ENCODE measurements at places on chromosomes 7 and 10. TPM values are rescaled to one million over a fixed set of nuclear protein-coding genes. Genes with fewer than 3 reads are reported as not detected.
A peak's percentile ranks its signal among the peaks of the same experiment; 100 is the strongest.

- DNase-seq: peak; percentile 11
Observed at GRCh38 chr10:125868372-125868975, 12.6 kb downstream of the DHX32 start.

DNA sequence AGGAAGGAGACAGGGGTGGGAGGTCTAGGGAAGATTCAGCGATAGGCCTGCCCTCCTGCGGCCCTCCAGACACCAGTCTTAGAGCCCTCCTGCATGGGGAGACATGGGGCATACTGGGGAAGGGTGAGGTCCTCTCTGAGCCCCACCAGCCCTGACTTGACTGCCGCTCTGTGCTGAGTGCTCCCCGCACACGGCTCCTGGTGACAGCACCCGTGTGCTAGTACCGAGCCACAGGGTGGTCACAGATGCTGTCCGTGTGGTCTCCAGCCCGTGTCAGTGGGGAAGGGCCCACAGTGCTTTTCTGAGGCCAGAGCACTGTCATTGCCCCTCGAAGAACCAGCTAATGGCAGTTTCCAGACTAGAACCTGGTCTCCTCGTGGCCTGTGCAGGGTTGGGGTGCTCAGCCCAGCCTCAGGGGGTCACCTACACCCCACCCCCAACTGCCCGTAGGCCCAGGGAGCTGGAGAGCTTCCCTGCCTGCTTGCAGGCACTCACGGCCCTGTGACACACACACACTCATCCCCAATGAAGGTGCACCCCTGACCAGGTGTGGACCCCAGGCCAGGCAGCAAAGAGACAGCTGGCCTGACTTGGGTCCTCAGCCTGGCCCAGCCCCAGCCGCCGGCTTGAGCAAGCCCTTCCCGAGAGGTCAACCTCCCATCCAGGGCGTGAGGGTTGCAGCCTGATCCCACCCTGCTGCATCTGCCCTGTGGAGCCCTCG lies 86.0 kb upstream of the RET start:
- no peak for DNase-seq

DNA sequence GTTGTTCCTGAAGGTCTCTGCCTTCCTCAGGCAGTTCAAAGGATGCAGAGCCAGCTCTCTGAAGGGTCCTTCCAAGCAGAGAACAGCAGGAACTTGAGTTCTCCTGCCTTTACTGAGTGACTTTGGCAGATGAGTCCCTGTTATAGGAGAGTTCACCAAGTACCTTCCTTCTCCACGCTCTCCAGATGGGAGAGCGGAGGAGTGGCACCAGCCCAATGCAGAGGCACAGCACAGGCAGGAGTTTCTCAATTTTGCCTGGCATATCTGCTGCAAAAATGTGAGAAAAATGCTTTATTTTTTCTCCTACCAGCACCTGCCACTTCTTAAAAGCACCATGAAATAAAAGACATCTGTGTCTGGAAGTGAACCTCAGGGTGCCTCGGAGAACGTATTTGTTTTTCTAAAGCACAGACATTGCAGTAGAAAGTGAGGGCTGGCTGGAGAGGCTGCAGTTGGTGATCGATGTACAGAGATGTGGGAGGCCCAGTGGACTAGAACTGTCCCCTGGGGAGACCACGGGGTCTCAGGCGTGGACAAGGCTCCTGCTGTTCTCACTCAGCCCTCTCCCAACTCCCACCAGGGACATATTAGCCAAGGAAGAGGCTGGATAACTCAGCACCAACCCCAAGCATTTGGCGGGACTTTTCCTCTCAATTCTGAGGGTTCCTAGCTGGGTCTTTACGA lies 174.5 kb downstream of the WDR37 start:
- DNase-seq: no peak

DNA sequence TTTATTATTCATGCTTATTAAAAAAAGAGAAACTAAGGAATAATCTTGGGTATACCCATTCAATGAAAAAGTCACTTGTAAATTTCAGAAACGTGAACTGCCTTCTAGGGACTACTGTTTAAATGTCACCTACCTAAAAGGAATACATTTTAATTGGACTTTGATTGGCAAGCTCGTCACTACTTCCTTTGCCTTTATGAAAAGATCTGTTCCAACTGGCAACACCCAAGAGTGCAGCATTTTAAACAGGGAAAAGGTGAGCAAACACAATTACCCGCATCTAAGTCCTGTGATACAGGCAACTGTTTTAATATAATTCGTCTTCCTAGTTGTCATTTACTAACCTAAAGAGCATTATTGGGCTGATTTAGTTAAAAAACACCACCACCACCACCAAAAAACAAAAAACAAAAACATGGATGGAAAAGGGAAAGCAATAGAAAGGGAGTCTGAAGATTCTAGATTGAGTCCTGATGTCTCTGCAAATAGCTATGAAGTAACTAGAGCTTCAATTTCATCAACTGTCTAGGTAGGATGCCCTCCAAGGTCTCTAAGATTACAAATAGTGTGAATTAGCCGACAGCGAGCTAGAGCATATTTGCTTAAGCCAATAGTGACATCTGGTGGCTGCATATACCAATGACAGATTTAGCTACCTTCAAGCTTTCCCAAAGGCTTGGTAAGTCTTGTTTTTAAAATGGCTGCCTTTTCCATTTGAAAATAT lies 33.8 kb upstream of the ICA1 start:
- peak; percentile 14 for DNase-seq

DNA sequence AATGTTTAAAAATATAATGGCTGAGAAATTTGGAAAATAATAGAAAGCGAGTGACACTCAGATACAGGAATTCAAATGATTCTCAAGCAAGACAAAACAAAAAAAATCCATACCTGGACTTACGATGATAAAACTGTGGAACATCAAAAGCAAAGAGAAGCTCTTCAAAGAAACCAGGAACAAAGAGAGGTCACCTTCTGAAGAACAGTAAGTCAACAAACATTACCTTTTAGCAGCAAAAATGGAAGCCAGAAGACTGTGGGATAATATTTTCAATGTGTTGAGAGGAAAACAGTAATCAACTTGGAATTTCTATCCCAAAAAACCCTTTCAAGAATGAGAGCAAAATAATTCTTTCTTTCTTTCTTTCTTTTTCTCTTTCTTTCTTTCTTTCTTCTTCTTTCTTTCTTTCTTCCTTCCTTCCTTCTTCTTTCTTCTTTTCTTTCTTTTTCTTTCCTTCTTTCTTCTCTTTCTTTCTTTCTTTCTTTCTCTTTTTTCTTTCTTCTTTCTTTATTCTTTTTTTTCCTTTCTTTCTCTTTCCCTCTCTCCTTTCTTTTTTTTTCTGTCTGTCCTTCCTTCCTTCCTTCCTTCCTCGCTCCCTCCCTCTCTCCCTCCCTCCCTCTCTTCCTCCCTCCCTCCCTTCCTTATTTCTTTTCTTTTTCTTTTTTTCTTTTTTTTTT lies 1.8 kb upstream of the CPA5 start:
- DNase-seq: no peak

Gene NKX2-3
- 3.3 TPM for total RNA-seq

DNA sequence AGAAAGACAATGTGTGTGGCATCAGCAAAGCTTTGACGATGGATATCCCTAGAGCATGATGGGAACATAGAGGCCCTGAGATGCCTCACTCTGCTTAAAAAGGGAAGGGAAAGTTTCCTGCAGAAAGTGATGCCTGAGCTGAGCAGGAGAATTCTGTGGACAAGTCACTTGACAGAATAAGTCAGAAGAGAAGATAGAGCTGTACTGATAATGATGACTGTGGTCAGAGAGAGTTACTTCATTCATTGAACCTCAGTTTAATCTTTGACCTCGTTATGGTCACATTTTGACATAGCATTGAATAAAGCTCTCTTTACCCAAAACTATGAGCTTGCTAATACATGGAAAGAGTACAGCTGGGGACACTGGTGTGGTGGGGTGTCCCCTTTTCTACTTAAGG lies 7.6 kb downstream of the CUBN start:
- no peak for DNase-seq

- DNase-seq: no peak
Observed at GRCh38 chr7:39360038-39360437, 206.2 kb upstream of the YAE1 start.

GRCh38 chr7:57772126-57772924 lies 322.3 kb downstream of the ZNF716 start:
- no peak for DNase-seq

DNA sequence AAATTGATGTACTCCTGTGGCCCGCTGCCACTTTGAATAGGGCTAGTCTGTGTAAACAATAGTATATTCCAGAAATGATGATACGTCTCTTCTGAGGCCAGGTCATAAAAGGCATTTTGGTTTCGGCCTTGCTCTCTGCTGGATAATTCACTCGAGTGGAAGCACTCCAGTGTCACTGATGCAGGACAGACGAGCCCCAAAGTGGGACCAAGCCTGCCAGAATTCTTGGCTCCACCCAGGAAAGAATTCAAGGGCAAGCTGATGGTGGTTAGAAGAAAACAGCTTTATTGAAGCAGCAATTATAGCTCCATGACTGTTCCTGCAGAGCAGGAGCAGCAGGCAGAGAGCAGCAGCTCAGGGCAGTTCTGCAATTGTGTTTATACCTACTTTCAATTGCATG lies 717.6 kb downstream of the GRM8 start:
- peak; percentile 92 for DNase-seq

GRCh38 chr10:98131619-98132018 lies 2.8 kb upstream of the R3HCC1L start:
- DNase-seq: no peak

GRCh38 chr10:13930120-13930519 lies 343.4 kb downstream of the PRPF18 start:
- no peak for DNase-seq

GRCh38 chr10:110425684-110426293 lies 71.9 kb upstream of the DUSP5 start:
- DNase-seq: no peak

DNA sequence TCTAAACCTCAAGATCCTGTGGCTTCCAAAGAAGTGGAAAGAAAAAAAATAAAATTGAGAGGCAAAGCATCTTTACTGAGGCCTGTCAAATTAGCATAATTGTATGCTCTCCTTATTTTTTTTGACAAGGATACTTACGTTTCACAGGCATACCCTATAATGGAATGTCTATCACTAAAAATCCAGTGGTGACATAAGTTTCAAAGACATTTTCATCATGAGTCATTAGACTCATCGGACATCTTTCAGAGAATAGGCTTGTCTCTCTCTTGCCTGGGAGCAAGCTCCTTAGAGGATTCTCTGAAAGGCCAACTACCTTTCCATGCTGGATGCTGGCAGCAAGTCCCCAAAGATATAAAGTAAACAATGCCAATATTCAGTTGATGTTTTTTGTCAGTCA lies 380.7 kb upstream of the STEAP1 start:
- no peak for DNase-seq

DNA sequence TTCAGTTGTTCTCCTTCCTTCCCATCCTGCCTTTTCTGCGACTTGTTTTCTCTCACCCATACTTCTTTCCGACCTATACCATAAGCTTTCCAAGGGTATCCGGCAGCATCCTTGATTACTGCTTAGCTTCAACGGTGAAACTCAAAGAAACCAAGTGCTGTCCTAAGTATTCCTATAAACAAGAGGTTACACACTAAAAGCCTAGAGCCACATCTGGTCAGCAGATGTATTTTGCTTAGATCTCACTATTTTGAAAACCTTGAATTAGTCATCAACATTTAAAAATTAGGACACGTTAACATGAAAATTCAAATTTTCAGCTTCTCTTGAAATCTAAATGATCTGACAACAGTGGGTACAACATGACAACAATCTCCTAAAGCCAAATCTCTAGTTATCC lies 20.0 kb downstream of the ARHGAP21 start:
- no peak for DNase-seq

Gene LRGUK
- 3.7 TPM for total RNA-seq

GRCh38 chr10:122421742-122422141 lies 32.7 kb upstream of the ARMS2 start:
- DNase-seq: no peak

- no peak for DNase-seq
Observed at GRCh38 chr10:30158325-30158960, 99.1 kb upstream of the JCAD start.

GRCh38 chr7:65342723-65343629 lies 30.7 kb upstream of the ZNF92 start:
- no peak for DNase-seq

Gene NOS3
- 5.2 TPM for total RNA-seq

Gene HTR5A
- not detected for total RNA-seq

GRCh38 chr10:97047788-97048187 lies 138.0 kb downstream of the SLIT1 start:
- no peak for DNase-seq

GRCh38 chr10:35887685-35888084 lies 245.6 kb upstream of the FZD8 start:
- DNase-seq: no peak

Gene JMJD1C
- 143 TPM for total RNA-seq

Gene IFIT2
- total RNA-seq: 4.3 TPM

DNA sequence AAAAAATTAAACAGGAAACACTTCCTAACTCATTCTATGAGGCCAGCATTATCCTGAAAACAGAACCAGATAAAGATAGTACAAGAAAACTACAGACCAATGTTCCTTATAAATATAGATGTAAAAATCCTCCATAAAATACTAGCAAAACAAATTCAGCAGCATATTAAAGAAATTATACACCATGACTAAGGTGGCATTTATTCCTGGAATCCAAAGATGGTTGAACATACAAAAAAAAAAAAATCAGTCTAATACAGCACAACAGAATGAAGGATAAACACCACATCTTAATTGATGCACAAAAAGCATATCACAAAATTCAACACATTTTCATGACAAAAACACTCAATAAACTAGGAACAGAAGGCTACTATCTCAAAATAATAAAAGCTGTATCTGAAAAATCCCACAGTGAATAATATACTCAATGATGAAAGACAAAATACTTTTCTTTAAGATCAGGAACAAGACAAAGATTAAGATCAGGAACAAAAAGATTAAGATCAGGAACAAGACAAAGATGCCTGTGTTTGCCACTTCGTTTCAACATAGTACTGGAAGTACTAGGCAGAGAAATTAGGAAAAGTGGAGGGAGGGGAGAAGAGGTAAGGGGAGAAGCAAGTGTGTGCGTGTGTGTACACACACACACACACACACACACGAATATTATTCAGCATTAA lies 95.6 kb downstream of the SNX13 start:
- no peak for DNase-seq

GRCh38 chr10:76456197-76456596 lies 1024.8 kb downstream of the LRMDA start:
- no peak for DNase-seq

GRCh38 chr10:62626817-62627216 lies 177.7 kb upstream of the ADO start:
- no peak for DNase-seq

GRCh38 chr7:31052841-31053601 lies 913 bp downstream of the ADCYAP1R1 start:
- no peak for DNase-seq

DNA sequence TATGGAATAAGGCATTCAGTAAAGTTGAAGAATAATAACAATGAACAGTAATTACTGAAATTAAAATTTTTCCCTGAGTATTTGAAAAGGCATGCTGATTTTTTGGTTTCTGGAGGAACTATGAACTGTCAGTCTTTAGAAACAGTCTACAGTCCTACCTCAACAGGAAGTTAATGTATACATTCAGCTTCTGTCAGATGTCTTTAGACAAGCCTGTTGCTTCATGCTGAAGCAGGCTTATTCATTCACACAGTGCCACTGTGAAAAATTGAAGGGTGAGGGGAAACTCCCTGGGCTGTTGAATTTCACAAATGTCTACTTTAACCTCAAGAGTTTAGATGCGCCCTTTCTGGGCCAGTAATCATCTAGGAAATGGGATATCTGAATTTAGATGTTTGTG lies 3.5 kb downstream of the NRF1 start:
- no peak for DNase-seq

Gene TMEM130
- total RNA-seq: 0.22 TPM

Gene UCMA
- total RNA-seq: not detected

Gene TLX1
- not detected for total RNA-seq

Gene SPDYE5
- not detected for total RNA-seq

GRCh38 chr7:44882899-44883298 lies 2.4 kb downstream of the PURB start:
- DNase-seq: no peak

Gene CTBP2
- total RNA-seq: 92.4 TPM

All from thyroid gland (tissue), 4 donors.